ENCODE measurements at places on chromosomes 4 and X.

DNA sequence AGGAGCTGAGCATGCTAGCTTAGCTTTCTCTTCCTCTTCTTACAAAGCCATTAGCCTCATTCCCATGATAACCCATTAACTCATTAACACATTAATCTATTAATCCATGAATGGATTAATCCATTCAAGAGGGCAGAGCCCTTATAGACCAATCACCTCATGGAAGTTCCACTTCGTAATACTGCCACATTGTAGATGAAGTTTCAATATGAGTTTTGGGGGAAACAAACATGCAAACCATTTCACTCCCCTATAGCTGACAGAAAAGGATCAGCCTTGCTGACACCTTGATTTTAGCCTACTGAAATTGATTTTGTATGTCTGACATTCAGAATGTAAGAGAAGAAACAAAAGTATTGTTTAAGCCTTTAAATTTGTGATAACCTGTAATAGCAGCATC lies 251.8 kb upstream of the GALNTL6 start:
- no peak for DNase-seq

DNA sequence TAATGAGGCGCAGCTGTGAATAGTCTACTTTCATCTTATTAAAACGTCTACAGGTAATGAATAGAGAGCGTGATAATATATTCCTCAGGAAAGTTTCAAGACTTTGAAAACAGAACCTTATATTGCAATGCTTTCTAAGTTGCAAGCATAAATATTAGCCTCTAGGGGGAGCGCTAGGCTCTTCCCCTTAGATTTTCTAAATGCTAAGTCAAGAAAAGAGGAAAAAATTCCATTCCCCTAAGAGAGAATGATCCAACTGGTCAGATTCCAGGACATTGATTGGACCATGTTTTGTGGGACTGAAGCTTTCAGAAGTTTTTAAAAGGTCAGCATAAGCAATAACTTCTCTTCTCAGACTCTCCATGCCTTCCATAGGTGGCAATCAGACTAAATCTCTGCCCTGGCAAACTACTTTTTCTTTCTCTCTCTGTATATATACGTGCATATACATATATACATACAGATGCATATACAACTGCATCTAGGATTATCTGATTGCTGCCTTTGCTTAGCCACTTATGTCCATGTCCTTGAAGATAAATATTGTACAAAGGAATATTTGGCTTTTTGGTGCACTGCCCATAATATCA lies 492.9 kb downstream of the INPP4B start:
- peak; percentile 54 for DNase-seq

- no peak for DNase-seq
Observed at GRCh38 chrX:13271511-13271910, 48.3 kb downstream of the ATXN3L start.

DNA sequence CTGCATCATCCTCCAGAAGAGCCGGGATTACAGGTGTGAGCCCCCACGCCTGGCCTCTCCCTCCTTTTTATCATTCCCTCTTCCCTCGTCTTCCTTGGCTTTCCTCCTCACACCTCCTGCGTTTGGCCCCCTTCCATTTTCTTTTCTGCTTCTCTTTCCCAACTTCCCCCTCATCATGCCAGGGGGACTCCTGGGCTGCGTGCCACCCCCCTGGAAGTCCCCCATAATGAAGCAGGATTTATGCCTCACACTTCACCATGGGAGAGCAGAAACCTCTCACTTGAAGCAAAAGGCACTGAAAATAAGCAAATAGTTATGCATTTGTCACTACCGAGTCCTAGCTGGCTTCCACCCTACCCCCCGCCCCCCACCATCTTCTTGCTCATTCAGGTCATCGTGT lies 7.9 kb downstream of the TKTL1 start:
- no peak for DNase-seq

GRCh38 chr4:180950377-180950776 lies 1292.8 kb upstream of the TENM3 start:
- DNase-seq: no peak

GRCh38 chr4:86368433-86368832 lies 8.6 kb upstream of the MAPK10 start:
- no peak for DNase-seq

DNA sequence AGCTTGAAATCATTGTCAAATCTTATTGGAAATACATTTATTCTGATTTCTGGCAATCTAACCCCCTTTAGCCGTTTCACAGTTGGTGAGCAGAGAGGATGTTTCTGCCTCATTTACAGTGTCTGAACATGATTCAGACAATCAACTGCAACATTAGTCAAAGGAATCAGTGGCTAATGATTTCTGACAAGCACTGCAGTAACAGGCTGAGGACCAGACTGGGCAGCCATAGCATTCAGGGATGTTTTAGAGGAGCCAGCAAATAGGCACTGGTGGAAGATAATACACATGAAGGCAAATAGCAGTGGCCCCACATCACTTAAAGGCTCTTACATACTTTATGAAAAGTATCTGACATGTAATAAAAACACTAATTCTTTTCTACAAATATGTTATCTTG lies 102.8 kb downstream of the TTC29 start:
- DNase-seq: no peak

- no peak for DNase-seq
Observed at GRCh38 chr4:147284256-147284835, 196.6 kb upstream of the EDNRA start.

DNA sequence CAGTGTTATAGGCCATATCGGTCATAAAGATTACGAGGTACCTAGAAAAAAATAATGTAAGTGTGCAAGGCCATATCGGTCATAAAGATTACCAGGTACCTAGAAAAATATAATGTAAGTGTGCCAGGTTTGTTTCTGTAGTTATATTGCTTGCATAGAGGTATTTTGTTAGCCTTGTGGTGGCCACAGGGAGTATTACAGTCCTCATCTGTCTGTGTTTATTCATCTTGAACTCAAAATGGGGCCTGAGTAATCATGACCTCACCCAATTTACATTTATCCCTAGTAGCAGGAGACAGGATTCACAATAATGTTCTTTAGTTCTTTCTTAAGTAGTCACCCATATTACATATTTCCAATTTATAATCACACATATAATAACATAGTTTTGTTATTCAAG lies 459.7 kb downstream of the MID1IP1 start:
- DNase-seq: no peak

GRCh38 chrX:107541244-107541643 lies 87.1 kb upstream of the PRPS1 start:
- no peak for DNase-seq

- DNase-seq: no peak
Observed at GRCh38 chrX:47608130-47608810, 11.4 kb downstream of the SYN1 start.

- DNase-seq: no peak
Observed at GRCh38 chrX:44234541-44234940, 108.9 kb downstream of the EFHC2 start.

DNA sequence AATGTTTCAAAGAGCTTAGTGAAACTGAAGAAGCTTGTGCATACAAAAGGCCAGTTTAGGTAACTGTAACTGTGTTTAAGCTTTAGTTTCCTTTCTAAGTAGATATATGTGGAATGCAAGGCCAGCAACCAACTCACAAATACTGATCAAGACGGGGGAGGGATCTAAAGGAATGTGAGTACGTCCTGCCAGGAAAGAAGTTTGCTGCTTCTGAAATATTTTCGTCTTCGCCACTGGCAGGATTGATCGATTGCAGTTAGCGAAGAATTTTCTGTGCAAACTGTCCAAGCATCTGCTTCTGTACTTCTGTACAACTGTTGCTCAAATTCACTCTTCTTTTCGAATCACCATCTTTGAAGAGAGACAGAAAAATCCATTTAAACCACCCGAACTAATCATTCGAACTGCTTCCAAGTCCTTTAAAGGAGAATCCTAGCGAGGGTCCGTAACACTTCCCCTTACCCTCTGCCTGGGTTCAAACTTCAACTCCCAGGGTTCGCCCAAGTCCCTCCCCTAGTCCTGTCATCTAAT lies 373 bp upstream of the INTS6L start:
- no peak for DNase-seq

- no peak for DNase-seq
Observed at GRCh38 chr4:2802618-2803531, 10.0 kb downstream of the SH3BP2 start.

DNA sequence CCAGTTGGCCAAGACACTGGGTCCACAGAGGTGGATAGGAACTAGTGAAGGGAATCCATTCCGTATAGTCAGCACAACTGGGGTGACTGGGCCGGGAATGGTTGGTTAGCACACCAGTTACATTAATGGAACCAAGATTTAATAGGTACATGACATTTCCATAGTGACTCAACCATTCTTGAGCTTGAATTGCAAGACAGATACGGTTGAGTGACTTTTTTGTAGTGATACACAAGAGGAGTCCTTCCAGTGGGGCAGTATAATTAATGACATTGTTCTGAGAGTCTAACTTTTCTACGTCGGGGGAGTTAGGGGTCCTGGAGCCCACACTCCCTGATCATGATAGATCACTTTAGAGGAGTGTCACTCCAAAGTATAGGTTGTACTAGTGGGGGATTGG lies 211.6 kb upstream of the CXCL13 start:
- DNase-seq: no peak

- no peak for DNase-seq
Observed at GRCh38 chr4:152110780-152111179, 350.0 kb upstream of the GATB start.

DNA sequence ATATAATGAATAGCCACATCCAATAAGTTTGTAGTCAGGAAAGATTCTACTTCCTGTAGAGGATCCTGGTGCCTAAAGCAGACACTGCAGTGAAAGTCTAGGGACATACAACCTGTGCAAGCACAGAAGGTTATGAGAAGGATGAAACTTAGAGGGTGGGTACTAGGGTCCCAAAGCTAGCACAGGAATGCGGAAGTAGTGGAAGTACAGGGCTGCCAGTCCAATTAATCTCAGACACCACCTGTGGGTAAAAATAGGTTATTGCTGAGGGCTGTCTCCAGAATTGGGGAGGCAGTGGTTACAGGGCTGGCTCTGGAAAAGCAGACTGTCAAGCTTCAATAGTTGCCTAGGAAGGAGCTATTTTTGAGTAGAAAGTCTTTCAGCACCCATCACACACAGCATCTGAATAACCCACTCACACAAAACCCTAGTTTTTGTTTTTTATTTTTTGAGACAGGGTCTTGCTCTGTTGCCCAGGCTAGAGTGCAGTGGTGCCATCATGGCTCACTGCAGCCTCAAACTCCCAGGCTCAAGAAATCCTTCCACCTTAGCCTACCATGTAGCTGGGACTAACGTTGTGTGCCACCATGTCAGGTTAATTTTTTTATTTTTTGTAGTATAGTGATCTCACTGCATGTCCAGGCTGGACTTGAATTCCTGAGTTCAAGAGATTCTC lies 50.8 kb upstream of the ELF2 start:
- peak; percentile 16 for DNase-seq

- no peak for DNase-seq
Observed at GRCh38 chrX:81378560-81378959, 176.7 kb downstream of the SH3BGRL start.

DNA sequence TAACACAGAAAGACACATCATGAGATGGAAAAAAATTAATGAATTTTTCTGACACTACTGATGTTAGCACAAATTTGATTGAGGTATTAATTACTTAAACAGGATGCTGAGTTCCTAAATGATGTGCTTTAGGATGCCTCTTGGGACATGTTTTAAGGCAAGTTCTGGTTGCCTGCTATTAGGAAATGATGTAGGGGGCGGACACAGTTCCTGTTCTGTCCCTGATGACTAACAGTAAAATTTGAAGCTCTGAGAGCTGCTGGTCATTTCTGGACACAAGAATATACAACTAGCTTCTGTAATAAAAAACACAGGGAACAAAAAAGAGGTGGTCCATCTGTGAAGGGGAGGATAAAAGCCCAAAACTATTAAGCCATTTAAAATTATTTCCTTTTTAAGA lies 163.2 kb upstream of the ETNPPL start:
- DNase-seq: no peak

DNA sequence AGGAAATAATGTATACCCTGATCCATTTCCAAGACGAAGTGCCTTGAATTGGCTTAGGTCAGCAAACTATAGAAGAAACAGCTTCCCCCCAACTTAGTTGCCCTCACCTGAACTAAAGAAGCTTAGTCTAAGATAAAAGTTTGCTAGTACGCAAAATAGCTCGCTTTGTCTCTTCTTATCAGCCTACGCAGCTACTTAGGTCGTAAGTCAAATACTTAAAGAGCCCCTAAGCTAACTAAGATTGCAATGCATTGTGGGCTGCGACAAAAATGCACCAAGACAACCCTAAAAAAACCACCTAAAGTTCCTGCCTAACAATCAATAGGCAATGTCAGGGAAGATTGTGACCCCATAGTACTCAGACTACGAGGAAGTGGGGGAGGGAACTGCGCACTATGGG lies 12.8 kb downstream of the CLNK start:
- no peak for DNase-seq

- no peak for DNase-seq
Observed at GRCh38 chr4:155609455-155610059, 57.1 kb upstream of the GUCY1A1 start.

DNA sequence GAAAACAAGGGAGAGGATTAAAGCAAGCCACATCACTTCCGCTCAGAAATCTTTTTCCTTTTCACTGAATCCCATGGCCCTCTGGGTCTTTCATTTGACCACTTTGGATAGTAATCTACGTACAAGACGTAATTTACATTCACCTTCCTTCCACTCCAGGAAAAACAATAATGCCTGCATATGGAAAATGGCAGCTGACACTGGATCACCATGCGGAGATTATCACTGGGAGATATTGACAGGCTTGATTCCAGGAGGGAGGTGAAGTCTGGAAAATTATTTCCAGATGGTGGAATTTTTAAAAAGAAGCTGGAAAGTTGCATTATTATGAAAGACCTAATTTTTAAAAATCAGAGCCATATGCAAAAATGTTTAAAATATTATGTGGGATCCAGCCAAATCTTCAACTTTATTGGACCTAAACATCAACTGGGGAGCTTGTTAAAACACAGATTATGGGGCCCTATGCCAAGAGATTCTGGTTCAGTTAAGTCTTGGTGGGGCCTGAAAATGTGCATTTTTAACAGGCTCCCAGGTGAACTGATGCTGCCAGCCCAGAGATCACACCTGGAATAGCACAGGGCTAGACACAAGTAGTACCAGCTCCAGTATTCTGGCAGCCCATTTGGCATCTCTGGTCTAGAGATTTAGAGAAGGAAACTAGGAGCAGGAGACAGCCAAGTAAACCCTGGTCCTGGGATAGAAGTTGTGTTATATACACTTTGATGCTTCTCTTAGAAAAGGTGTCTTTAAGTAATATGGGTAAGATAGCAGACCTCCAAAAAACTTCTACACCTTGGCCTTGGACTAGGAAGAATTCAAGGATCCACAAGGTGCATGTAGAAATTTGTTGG lies 290.3 kb upstream of the LDB2 start:
- no peak for DNase-seq
